ENCODE measurements at places on chromosomes 12 and 14. TPM values are rescaled to one million over a fixed set of nuclear protein-coding genes. Genes with fewer than 3 reads are reported as not detected.

Gene ARHGAP9
- total RNA-seq: 38.8 TPM

Gene SERPINA5
- 9.0 TPM for total RNA-seq

Gene USP44
- total RNA-seq: 2.2 TPM

Gene HOXC12
- not detected for total RNA-seq

Gene AVPR1A
- total RNA-seq: 6.0 TPM

Gene DPPA3
- total RNA-seq: not detected

DNA sequence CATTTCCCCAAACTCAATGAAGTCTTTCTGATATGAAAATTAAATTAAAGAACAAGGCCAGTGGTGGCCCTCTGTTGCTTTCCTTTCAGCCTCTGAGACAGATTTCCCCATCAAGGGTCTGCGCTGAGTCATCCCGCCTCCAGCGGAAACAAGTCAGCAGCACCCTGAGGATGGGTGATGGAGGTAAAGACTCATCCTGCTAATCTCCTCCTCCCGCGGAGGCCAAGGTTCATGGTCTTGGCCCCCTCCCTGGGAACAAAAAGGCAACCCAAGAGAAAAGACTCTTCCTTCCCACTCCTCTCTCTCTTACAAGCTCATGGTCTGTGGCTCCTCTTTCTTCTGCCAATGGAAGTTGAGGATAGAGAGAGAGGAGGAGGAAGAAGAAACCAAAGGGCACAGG lies 9.0 kb upstream of the NUMB start:
- H3K4me1 ChIP-seq: no peaks in the 10 kb centered on the region
- H3K27ac ChIP-seq: no peak overlapping the region
- H3K36me3 ChIP-seq: no peaks in the 10 kb centered on the region

DNA sequence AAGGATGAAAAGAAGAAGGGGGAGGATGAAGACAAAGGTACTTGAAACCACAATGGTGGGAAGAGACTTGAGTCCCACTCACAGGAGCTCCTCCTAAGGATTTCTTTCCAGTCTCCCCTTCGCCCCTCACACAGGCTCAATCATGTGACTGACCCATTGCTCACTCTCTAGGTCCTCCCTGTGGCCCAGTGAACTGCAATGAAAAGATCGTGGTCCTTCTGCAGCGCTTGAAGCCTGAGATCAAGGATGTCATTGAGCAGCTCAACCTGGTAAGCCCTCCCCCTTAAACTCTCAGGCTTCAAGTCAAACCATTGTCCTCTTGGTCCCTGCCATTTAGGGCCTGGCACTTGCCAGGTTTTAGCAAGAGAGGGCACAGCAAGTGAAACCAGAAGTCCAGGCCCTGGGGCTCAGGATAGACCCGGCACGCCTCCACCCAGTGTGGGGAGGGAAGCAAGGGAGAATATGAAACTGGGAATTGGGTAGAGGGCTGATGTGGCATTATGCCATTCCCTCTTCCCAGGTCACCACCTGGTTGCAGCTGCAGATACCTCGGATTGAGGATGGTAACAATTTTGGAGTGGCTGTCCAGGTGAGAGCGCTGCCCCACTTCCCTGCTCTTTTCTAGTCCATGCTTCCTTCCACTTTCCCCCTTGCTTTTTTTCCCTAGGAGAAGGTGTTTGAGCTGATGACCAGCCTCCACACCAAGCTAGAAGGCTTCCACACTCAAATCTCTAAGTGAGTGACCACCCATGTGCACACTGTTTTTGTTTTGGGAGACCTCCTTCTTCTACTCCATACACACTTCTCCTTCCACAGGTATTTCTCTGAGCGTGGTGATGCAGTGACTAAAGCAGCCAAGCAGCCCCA lies 1.8 kb downstream of the PSME1 start:
- H3K27ac ChIP-seq: no peak overlapping the region
- H3K27me3 ChIP-seq: no peaks in the 10 kb centered on the region
- peak; percentile 21 for DNase-seq
- no peaks in the 10 kb centered on the region for H3K36me3 ChIP-seq
- H3K4me1 ChIP-seq: no peaks in the 10 kb centered on the region

DNA sequence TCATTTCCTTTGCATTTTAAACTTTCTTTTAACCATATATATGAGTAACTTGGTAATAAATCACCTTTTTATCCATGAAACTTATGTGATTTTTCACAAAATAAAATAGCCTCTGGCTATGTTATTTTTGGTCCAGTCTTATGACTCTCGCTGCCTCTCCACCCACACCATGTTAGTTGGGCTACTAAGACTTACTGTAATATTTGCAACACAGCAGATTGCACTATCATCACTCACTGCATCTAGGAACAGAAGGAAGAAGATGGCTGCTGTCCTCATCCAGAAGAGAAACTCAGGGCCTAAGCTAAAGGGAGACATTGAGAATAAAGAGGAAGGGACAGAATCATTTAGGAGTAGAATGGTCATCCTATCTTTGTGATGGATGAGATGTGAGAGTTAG lies 12.6 kb upstream of the B4GALNT3 start:
- H3K4me1 ChIP-seq: no peaks in the 10 kb centered on the region
- no peaks in the 10 kb centered on the region for H3K27me3 ChIP-seq
- no peak for DNase-seq
- no peak overlapping the region for H3K27ac ChIP-seq
- H3K4me3 ChIP-seq: no peak overlapping the region
- H3K36me3 ChIP-seq: no peaks in the 10 kb centered on the region

- DNase-seq: no peak
- H3K4me1 ChIP-seq: no peaks in the 10 kb centered on the region
- no peaks in the 10 kb centered on the region for H3K27me3 ChIP-seq
- no peaks in the 10 kb centered on the region for H3K36me3 ChIP-seq
- H3K27ac ChIP-seq: no peak overlapping the region
- no peak overlapping the region for H3K4me3 ChIP-seq
These were observed 232.4 kb downstream of the RGS6 start for GRCh38 chr14:72164420-72165228.

DNA sequence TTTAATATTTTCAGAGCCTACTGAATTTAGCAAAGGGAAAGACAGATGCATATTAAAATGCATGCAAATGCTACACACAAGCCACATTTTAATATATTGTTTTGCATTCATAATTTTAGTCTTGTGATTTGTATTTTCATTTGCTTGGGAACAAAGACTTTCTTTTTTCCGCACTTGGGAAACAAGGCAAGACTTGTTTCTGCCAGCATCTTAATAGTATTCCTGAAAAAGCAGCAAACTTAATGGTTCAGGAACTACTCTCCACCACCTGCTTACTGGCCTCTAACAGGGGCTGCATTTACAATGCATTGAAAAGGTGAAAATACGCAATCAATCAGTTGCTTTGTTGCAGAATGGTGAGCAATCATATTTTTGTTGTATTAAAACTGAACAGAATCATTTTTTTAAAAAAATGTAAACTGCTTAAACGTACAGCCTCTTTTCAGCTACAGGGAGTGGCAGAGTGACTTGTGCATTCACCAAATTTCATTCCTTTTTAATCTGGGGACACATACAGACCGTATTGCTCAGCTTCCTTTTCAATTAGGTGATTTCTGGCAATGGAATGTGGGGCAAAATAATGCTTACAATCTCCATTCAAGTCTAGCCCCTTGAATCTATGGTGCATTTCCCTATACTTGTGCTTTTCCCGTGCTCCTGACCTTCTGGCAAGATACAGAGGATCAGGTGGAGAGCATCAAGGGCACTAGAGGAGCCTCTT lies 144.1 kb upstream of the BTG1 start:
- H3K36me3 ChIP-seq: no peaks in the 10 kb centered on the region
- H3K27me3 ChIP-seq: no peaks in the 10 kb centered on the region
- no peak overlapping the region for H3K4me3 ChIP-seq
- no peak overlapping the region for H3K27ac ChIP-seq
- no peak for DNase-seq
- no peaks in the 10 kb centered on the region for H3K4me1 ChIP-seq

- H3K4me3 ChIP-seq: no peak overlapping the region
- H3K27me3 ChIP-seq: no peaks in the 10 kb centered on the region
- no peak overlapping the region for H3K27ac ChIP-seq
- no peaks in the 10 kb centered on the region for H3K36me3 ChIP-seq
- DNase-seq: no peak
These were observed 830 bp upstream of the TRMT61A start for GRCh38 chr14:103528146-103528586.

DNA sequence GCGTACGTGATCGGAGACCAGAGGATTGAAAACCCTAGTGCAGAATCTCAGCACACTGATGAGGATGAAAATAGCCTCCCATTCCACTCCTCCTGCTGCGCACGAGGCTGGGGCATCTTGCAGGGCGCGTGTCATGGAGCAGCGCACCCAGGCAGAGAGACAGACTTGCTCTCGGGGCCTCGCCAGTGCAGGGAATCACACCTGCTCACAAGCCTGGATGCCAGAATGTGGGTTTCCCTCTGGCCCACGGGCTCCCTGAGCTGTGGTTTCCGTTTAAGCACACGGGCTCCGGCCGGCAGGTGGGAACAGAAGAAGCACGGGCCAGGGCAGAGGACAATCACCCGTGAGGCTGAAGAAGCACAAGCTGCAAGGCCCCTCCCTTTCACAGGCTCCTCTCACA lies 2.0 kb downstream of the FGF6 start:
- no peak overlapping the region for H3K27ac ChIP-seq
- no peaks in the 10 kb centered on the region for H3K4me1 ChIP-seq
- no peaks in the 10 kb centered on the region for H3K27me3 ChIP-seq
- no peaks in the 10 kb centered on the region for H3K36me3 ChIP-seq
- no peak for DNase-seq

- peak; percentile 69 for DNase-seq
- no peaks in the 10 kb centered on the region for H3K4me1 ChIP-seq
- peaks cover 2% of the 10 kb centered on the region for H3K36me3 ChIP-seq
- no peak overlapping the region for H3K4me3 ChIP-seq
- H3K27ac ChIP-seq: no peak overlapping the region
These were observed 17.6 kb downstream of the TDP1 start for GRCh38 chr14:89973234-89973823.

DNA sequence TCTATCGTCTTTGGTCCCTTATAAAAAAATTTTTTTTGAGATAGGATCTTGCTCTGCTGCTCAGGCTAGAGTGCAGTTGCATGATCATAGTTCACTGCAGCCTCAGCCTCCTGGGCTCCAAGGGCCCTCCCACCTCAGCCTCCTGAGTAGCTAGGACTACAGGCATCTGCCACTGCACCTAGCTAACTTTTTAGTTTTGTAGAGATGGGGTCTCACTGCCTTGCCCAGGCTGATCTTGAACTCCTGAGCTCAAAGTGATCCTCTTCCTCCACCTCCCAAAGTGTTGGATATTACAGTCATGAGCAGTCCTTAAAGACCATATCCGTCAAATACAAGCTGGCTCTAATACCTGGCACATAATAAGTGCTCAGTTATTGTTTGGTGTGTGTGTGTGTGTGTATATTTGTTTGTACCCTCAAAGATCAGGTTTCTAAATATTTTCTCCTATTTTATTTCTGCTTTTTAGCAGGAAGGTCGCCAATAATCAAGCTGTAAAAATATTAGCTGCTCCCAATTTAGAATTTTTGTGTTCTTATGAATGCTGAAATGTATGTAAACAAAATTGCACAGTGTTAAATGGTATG lies 30.5 kb downstream of the SRGAP1 start:
- DNase-seq: no peak
- H3K36me3 ChIP-seq: no peaks in the 10 kb centered on the region
- no peaks in the 10 kb centered on the region for H3K4me1 ChIP-seq
- H3K27ac ChIP-seq: no peak overlapping the region

DNA sequence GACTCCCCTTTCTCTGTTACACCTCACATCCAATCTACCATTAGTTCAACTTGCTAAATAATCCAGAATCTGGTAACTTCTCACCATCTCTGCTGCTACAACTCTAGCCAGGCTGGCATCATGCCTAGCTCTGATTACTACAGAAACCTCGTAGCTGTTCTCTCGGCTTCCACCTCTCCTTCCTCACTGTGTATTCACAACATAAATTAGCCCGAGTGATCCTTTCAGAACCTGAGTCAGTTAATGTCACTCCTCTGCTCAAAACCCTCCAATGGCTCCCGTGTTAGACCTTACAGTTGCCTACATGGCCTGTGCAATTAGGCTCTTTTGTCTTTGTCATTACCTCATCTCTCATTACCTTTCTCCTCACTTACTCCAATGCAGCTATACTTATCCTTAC lies 139.4 kb downstream of the PDE3A start:
- no peaks in the 10 kb centered on the region for H3K27me3 ChIP-seq
- peak overlapping the region; percentile 32 for H3K27ac ChIP-seq
- no peak for DNase-seq
- no peaks in the 10 kb centered on the region for H3K36me3 ChIP-seq

GRCh38 chr12:96112733-96113132 lies 77.3 kb upstream of the LTA4H start:
- no peak overlapping the region for H3K27ac ChIP-seq
- no peak for DNase-seq
- no peak overlapping the region for H3K4me3 ChIP-seq
- H3K27me3 ChIP-seq: no peaks in the 10 kb centered on the region
- no peaks in the 10 kb centered on the region for H3K36me3 ChIP-seq

- H3K36me3 ChIP-seq: no peaks in the 10 kb centered on the region
- no peak for DNase-seq
- H3K4me1 ChIP-seq: peaks cover 2% of the 10 kb centered on the region
- H3K27ac ChIP-seq: no peak overlapping the region
- H3K27me3 ChIP-seq: no peaks in the 10 kb centered on the region
- no peak overlapping the region for H3K4me3 ChIP-seq
These were observed 123.0 kb downstream of the PRKD1 start for GRCh38 chr14:29804481-29805266.

DNA sequence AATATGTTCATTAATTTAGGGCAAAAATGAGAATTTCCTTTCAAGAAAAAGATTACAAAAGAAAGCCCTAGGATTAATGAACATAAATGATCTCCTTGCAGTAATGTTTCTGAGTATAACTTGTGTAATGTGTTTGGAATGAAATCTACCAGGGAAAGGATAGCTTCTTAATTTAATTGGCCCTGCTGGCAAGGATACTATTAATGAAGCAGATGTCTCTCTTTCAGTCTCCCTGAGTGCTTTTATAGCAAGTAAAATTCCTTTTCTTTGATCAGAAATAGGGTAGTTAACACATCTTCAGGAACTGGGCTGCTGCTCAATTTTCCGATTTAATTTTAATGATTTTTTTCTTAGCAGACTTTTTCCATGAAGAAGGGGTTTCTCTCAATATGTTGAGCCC lies 379.4 kb upstream of the PDE3A start:
- DNase-seq: no peak
- no peaks in the 10 kb centered on the region for H3K4me1 ChIP-seq
- no peak overlapping the region for H3K4me3 ChIP-seq
- peak overlapping the region; percentile 94 for H3K27ac ChIP-seq
- no peaks in the 10 kb centered on the region for H3K27me3 ChIP-seq
- H3K36me3 ChIP-seq: no peaks in the 10 kb centered on the region

DNA sequence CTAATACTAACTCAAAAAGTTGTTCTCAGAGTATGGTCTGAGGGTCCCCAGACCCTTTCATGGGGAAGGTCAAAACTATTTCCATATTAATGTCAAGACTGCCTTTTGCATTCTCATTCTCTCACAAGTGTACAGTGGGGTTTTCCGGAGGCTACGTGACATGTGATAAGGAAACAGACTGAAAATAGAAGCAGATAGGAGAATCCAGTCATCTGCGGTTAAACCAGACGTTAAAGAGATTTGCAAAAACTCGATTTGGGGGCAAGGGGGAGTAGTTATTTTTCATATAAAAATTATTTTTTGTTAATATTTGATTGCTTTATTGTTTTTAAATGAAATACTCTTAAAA lies 1.0 kb upstream of the NAP1L1 start:
- no peaks in the 10 kb centered on the region for H3K36me3 ChIP-seq
- no peaks in the 10 kb centered on the region for H3K4me1 ChIP-seq
- peak overlapping the region; percentile 69 for H3K27ac ChIP-seq
- no peaks in the 10 kb centered on the region for H3K27me3 ChIP-seq
- DNase-seq: no peak
